ENCODE measurements at places on chromosomes 4 and X. TPM values are rescaled to one million over a fixed set of nuclear protein-coding genes. Genes with fewer than 3 reads are reported as not detected.

Gene PNMA6E
- not detected for polyA plus RNA-seq

Gene COL25A1
- polyA plus RNA-seq, result 3.5 TPM

Gene HMGN5
- 20.7 TPM for polyA plus RNA-seq

Gene NUDT10
- 6.8 TPM for polyA plus RNA-seq

Gene ZNF732
- polyA plus RNA-seq, result 0.10 TPM

Gene HPGDS
- not detected for polyA plus RNA-seq

Gene SUV39H1
- polyA plus RNA-seq, result 6.7 TPM

Gene MSX1
- 12.5 TPM for polyA plus RNA-seq

Gene ZNF711
- polyA plus RNA-seq, result 28.9 TPM

Gene AWAT2
- not detected for polyA plus RNA-seq

Gene MAGEC2
- polyA plus RNA-seq, result not detected

Gene NAP1L2
- polyA plus RNA-seq, result 2.7 TPM

Gene FAAH2
- 2.0 TPM for polyA plus RNA-seq

Gene SEL1L3
- 4.0 TPM for polyA plus RNA-seq

Gene TCEAL1
- polyA plus RNA-seq, result 66.3 TPM

Gene EGF
- polyA plus RNA-seq, result 3.0 TPM

Gene HSFX3
- not detected for polyA plus RNA-seq

Gene RIBC1
- polyA plus RNA-seq, result 4.0 TPM

Gene SHISA3
- polyA plus RNA-seq, result 12.7 TPM

Gene SUPT20HL2
- 0.09 TPM for polyA plus RNA-seq

Gene STPG2
- polyA plus RNA-seq, result 0.20 TPM
